ENCODE measurements at places on chromosomes 6 and 20.
A peak's percentile ranks its signal among the peaks of the same experiment; 100 is the strongest.

- DNase-seq: no peak
Observed at GRCh38 chr6:119284861-119285521, 64.6 kb downstream of the MAN1A1 start.

DNA sequence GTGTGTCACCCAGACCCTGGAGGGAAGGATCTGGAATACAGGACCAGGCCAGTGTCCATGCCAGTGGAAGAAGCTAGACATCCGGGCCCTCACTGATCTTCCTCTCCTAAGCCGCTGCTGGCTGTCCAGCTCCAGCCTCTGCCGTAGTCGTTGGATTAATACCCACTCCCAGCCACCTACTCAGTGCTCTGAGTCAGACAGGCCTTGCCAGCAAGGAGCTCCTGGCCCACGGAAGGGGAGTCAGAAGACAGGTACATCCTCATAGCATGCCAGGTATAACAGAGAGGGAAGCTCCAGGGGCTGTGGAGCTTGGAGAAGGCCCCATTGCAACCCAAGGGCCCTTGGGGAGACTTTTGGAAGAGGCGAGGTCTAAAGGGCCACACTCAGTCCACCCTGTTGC, 49.0 kb downstream of the STK35 start:
- no peak for DNase-seq

GRCh38 chr6:104639668-104640067, 220.1 kb downstream of the HACE1 start:
- DNase-seq: no peak

- DNase-seq: no peak
Observed at GRCh38 chr6:137819740-137820139, 47.3 kb upstream of the TNFAIP3 start.

DNA sequence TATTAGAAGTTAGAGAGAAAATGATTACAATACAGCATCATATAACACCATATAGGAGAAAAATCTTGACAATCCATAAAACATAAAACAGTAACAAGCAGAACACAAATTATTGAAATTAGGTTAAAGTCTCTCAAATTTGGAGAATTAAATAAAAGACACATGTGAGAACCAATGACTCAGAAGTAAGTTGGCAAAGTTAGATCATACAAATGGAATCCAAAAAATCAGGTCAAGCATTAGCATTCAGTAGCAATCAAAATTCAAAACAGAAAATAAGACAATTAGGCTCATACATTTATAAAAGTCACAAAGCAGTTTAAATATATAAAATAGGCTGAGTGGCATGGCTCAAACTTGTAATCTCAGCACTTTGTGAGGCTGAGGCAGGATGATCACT, 775.6 kb downstream of the PHF3 start:
- DNase-seq: no peak

- DNase-seq: no peak
Observed at GRCh38 chr6:70130865-70131264, 172.0 kb downstream of the COL9A1 start.

DNA sequence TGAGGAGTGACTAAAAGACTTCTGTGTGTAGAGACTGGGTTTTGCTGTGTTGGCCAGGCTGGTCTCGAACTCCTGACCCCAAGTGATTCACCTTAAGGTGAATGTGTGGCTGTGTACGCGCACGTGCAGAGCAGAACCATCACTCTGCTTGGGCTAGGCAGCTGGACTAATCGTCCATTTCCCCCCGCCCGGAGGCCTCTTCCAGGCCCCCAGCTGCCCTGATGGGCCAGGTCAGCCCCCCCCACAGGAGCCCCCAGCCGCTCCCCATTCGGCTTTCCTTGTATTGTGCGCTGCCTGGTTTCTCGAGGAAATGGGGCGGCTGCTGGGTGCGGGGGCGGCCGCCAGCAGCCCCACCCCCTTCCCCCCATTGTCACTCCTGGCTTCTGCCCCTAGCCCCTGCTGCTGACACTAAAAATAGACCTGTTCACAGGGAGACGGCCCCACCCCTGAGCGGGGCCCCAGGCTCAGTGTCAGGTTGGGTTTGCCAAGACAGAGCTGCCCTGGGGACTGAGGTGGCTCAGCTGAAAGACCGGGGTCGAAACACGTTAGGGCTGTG, 24.6 kb upstream of the CSNK2A1 start:
- DNase-seq: no peak

GRCh38 chr6:90179190-90180169, 117.2 kb downstream of the BACH2 start:
- no peak for DNase-seq

- DNase-seq: peak; percentile 58
Observed at GRCh38 chr6:90288404-90288803, 8.2 kb downstream of the BACH2 start.

GRCh38 chr6:118867181-118867580, 26.8 kb upstream of the ASF1A start:
- DNase-seq: no peak

GRCh38 chr6:39915866-39916265, 18.4 kb downstream of the MOCS1 start:
- no peak for DNase-seq

DNA sequence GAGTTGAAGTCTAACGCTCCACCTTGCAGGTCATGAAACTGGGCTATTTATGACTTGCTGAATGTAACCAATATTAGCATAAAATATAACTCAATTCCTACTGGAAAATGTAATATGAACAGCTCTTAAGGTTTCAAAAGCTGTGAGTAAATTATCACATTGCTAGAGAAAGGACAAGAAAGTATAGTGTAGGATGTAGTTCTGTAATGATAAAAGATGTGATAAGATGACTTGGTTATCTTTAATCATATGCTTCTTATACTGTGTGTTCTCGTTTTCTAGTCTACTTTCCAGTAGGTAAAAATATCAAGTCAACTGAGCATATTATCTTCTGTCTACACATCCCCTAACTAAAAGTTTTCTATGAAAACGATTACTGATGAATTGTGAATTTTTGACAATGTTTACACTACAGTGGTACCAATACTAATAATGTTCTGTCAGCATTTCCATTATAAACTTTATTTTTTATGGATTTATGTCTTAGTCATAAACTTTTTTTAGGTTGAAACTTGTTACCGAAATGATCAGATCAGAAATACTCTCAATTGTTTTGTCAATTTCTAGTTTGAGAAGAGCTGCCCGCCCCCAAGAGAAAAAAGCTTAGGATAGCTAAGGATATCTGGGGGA, 14.6 kb downstream of the MED23 start:
- no peak for DNase-seq

GRCh38 chr6:166460473-166461437, 78.0 kb upstream of the MPC1 start:
- DNase-seq: peak; percentile 61

DNA sequence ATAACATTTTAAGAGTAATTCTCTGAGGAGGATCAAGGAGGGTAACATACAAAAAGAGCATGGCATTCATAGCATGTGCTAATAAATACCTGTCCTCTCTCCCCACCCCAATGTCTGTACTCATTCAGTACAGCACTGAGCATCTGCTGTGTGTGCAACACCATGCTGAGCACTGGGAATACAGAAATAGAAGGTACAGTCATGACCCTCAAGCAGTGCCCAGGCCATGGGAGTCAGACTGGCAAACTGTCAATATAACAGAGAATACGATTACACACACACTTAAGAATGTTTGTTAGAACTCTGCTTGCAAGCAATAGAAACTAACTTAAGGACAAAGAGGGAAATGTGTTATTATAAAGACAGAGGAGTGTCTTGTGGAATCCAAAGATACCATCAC, 24.7 kb upstream of the ZFAND3 start:
- no peak for DNase-seq

- no peak for DNase-seq
Observed at GRCh38 chr6:137657351-137657911, 163.2 kb upstream of the OLIG3 start.

DNA sequence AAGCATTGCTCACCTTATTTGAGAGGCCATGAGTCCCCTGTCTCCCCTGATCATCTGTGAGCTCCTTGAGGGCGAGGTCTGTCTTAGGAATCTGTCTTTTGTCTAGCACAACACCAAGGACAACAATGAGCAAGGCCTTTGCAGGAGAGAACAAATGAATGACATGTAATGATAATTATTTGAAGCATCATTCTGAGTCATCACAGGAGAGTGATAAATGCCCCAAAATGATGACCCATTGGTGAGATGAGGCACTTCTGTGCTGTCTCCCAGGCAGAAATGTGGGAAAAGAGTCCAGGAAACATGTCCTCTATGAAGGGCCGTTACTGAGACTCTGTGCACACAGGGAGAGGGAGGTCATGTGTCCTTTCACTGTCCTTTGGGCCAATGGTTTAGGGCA, 105.2 kb upstream of the LRFN2 start:
- DNase-seq: no peak

DNA sequence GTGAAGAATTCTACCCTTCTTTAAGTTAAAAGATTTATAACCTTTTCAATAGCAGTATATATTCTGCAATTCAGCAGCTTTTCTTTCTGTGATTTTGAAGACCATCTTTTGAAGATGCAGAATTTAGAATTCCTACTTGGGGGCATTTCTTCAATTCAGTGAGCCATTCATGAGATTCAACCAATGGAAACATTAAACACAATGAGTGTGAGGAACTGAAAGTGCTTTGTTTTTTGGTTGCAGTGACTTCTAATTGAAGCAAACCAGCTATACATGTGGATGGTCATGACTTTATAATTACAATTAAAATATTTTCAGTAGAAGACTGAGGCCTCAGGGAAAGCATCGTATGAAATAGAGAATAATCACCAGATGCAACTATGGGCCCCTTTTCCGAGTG, 108.3 kb downstream of the CARMIL1 start:
- DNase-seq: no peak

DNA sequence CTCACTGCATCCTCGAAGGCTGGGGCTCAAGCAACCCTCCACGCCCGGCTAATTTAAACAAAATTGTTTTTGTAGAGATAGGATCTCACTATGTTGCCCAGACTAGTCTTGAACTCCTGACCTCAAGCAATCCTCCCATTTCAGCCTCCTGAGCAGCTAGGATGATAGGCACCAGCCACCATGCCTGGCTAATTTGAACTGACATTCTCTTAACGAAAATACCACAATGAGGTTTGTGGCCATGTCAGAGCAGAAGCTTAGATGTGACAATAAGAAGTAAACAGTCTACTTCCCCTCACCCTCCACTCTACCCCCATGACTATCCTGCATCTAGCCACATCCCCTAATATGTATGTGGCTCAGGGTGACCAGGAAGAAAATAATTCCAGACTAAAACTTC, 74.8 kb upstream of the PLCB4 start:
- no peak for DNase-seq

DNA sequence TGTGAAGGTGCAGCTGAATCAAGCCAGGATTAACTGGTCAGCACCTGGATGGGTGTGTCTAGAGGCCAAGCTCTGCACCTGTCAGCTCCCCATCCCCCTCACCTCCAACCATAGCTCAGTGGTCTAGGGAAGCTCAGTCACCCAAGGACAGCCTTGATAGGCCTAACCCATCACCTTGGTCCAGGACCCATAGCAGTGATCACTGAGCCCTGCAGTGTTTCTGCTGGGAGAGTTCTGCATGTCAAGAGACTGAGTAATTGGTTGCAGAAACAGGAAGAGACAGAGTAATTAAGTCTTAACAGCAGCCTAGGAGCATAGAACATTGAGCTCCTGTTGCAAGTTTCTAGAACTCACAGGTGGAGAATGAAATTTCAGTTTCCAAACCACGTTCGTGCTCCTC, 18.7 kb upstream of the RALGAPB start:
- no peak for DNase-seq

GRCh38 chr6:47413752-47414422, 63.7 kb upstream of the CD2AP start:
- DNase-seq: peak; percentile 80

DNA sequence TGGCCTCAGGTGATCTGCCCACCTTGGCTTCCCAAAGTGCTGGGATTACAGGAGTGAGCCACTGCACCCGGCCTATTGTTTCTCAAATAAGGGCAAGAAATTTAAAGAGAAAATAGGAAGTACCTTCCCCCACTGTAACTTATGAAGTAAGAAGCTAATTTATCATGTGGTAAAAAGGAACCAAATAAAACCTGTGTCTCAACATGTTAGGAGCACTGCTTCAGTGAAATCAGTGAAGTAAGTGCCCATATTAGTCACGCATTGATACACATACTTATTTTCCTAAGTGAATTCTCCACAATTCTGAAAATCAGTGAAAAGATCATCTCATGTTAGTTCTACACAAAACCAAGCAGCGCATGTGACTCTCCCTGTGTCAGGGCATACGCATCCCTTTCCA, 14.2 kb upstream of the LPA start:
- no peak for DNase-seq

GRCh38 chr6:10413850-10414738, 780 bp downstream of the TFAP2A start:
- DNase-seq: peak; percentile 75

DNA sequence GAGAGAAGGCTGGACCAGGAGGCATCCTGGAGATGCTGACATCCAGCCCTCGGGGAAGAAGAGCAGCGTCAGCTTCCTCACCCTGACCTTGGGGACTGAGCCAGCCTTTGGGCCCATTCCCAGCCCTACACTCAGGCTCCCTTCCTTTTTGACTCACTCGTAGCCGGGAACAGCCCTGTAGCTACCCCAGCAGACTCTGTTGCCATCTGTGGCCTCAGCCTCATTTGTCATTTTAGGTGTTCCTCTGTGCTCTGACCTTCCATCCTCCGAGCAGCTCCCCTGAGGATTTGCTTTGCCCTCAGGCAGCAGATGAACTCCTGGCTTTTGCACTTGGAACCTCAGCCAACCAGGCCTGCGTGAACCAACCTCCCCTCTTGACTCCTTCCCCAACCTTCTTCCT, 67.5 kb downstream of the ELOVL2 start:
- no peak for DNase-seq

DNA sequence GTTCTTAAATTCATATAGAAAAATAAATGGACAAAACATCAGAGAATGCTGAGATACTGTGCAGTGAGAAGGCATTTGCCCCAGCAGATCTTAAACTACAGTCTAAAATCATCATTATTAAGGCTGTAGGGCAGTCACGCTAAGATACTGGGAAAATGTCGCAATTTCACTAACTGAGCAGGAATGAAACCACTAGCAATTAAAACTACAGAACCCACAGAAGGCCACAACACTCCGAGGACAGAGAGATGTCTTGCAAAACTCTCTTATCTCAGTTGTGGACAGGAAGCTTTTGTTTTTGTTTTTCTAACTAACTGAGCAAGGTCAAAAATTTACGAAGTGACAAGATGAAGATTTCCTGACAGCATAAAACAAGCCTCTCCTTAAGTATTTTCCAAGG, 18.2 kb downstream of the GNAS-AS1 start:
- no peak for DNase-seq

DNA sequence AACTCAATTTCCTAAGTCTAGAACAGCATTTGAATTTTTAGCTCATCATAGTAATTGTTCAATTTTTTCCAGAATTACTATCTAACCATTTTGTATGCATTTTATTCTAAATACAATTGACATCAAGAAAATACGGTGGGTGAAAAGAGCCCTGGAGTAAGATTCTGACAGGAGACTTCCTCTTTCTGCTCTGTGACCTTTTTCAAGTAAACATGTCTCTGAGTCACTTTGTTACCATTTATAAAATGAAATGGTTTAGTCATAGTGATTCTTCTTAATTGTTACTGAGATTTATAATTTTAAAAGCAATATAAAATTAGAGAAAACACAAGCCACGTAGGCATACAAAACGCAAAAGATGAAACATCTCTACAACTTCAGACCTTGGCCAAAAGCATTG, 80.2 kb downstream of the PLCB1 start:
- DNase-seq: no peak

All from eye (tissue), 1 donor.